ENCODE measurements at places on chromosomes 6 and 20.
A peak's percentile ranks its signal among the peaks of the same experiment; 100 is the strongest.

DNA sequence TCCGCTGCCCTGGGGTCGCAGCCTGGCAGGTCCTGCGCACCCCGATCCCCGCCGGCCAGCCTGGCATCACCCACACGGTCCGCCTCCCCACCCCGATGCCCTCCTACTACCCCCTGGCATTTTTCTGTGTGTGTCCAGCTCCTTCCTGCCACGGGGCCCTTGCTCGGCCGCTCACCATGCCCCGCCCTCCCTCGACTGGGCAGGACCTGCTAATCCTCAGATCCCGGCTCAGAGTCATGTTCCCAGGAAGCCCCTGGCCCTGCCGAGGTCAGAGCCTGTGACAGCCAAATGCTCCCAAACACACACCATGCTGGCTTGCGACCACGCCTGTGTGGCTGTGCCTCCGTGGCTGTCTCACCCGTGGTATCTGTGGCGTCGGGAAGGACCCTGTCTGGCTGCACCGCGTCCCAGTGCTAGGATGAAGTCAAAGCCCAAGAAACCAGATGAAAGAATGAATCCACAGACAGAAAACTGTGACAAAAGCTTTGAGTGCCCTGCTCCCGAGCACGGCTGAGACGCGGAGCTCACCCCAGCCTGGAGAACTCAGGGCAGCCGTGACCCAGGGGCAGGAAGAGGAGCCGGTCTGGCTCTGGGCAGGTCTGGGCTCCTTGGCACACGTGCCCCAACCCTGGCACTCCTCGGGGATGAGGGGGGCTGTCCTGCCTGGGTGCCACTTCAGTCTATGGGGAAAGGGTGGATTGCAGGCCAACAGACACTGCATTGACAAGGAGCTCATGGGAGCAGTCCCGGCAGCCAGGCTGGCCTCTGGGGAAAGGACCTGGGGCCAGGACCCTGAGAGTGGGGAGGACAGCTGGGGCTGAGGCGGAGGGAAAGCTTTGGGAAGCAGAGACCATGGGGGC lies 20.8 kb upstream of the SLCO4A1 start:
- no peak for DNase-seq

- no peak for DNase-seq
Observed at GRCh38 chr6:82131441-82131840, 116.1 kb downstream of the IBTK start.

DNA sequence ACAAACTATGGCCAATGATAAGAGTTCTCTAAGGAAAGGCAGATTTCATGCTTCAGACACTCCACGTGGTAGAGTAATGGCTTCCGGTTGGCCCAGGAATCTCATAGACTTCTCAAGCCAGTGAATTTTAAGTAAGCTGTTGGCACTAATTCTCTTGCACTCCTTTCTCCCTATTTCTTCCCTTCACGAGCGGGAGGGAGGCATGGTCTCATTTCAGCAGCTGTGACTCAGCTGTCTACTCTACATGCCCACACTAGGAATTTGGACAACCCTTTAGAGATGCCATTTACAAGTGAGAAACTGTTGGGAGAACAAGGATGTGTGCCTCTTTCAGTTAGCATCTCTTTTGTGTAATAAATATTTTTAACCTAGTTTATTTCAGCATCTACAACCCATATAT lies 107.7 kb downstream of the PTPRK start:
- DNase-seq = no peak

GRCh38 chr6:106692112-106692818 lies 62.9 kb downstream of the QRSL1 start:
- no peak for DNase-seq

GRCh38 chr6:45707176-45707575 lies 308.5 kb downstream of the CLIC5 start:
- DNase-seq = no peak

DNA sequence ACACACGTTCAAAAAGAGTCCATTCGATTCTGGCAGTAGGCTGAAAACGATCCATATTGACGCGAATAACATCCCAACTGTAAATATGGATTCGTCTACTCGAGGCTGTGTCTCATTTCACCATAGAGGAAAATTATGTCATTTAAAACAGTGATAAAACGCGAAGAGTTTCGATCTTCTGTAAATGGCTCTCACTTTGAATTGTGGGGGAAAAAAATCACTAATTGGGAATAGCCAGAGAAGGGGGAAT lies 845 bp upstream of the MARCKS start:
- no peak for DNase-seq

DNA sequence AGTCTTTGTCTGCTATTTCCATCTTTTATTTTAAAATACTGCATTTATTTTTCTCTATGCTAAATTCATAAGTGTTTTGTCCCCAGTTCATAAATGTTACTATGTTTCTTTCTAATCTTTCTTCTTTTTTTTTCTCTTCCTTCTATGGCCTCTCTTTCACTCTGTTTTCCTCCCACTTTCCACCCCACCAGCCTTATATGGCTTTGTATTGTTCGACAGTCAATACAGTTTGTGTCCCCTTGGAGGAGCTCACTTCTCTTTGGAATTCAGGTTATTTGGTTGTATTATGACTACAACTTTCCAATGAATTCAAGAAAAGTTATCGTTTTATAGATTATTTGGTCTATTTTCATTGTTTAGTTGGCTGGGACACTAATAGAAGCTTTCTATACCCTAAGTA lies 393.5 kb downstream of the NKAIN2 start:
- DNase-seq = no peak

DNA sequence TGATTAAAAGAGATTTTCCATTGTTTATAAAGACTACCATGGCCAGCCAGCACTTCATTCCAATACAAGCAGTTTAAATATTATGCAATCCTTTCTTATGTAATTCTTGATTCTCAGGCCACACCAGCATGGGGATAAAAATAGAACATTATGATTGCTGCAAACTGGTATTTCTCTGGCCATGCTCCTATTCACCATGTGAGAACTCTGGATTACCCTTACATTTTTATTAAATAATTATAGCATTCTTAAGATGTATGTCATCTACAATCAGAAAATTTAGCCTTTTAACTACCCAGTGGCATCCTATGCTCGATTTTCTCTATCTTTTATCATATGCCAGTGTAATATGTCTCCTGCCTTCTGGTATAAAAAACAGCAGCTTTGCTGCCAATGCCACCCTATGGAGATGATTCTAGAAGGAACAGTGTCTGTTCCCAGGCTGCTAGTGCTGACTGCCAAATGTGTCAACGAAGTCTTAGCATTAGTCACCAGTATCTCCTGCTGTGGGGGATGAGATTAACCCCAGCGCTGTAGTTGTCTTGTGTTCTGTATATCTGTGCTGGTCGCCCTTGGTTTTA lies 501.4 kb downstream of the BCKDHB start:
- peak; percentile 41 for DNase-seq

DNA sequence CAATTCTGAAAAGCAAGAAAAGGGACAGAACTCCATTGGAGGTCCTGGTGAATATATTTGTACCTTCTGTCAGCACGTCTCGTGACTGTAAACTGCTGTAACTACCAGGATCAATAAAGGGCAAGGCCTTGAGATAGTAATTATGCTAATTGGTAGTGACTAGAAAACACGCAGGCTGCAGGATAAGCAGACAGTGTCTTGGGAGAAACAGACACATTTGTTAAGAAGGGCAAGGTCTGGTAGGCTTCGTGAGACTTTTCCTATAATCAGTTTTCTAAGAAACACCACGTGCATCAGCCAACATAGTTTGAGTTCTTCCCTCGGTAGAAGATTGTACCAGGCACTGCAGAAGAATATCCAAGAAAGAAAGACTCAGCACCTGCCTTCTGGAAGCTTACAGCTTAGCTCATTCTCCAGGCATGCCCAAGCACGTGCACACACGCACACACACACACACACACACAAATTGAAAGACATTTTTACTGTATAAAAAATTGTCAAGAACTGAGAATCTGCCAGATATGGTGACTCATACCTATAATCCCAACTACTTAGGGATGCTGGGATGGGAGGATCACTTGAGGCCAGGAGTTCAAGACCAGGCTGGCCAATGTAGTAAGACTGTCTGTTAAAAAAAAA lies 167.0 kb upstream of the SASH1 start:
- no peak for DNase-seq

DNA sequence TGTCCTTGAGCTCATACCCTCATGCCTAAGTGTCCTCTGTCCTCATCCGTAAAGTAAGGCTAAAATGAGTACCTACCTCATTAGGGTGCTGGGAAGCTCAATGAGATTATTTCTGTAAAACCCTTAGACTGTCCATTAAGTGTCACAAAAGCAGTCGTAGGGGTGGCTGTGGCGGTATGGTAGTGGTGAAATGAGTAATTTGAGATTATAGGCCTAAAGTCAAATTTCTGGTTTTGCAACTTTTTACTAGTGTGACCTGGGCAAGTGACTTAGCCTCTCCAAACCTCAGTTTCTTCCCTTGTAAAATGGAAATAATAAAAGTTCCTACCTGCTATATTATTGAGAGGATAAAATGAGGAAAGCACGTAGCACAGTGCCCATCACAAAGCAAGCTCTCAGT lies 148.2 kb upstream of the AKAP12 start:
- no peak for DNase-seq

DNA sequence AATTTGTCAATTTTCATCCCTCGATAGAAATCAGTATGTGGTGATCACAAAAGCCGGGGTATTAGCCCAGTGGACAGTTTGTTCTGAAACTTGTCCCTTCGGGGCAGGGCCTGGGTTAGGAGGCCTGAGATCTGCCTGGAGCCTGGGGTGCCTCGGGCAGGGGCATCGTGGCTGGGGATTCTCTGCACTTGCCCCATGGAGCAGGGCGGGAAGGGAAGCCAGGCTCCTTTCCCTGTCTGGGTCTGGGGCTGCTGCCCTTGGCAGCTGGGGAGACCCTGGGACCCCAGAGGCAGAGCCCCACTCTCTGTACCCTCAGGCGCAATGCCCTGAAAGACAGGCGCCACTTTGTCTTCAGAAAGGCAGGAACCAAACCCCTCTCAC lies 27.4 kb downstream of the NTSR1 start:
- no peak for DNase-seq

DNA sequence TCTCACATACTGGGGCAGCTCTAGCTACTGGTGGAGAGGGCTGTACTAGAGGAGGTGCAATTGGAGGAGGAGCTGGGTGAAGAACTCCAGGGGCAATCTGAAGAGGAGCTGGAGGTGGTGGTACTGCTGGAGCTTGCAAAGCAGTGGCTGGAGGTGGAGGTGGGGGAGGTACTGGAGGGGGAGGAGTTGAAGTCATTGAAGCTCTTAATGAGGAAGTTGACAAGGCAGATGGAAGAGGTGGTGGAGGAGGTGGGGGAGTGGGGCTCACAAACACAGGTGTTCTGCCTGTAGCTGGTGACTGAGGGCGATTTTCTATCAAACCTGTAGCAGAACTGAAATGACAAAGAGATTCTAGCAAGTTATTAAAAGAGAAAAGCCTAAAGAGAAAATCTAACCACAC lies 77.6 kb downstream of the WASF1 start:
- no peak for DNase-seq

DNA sequence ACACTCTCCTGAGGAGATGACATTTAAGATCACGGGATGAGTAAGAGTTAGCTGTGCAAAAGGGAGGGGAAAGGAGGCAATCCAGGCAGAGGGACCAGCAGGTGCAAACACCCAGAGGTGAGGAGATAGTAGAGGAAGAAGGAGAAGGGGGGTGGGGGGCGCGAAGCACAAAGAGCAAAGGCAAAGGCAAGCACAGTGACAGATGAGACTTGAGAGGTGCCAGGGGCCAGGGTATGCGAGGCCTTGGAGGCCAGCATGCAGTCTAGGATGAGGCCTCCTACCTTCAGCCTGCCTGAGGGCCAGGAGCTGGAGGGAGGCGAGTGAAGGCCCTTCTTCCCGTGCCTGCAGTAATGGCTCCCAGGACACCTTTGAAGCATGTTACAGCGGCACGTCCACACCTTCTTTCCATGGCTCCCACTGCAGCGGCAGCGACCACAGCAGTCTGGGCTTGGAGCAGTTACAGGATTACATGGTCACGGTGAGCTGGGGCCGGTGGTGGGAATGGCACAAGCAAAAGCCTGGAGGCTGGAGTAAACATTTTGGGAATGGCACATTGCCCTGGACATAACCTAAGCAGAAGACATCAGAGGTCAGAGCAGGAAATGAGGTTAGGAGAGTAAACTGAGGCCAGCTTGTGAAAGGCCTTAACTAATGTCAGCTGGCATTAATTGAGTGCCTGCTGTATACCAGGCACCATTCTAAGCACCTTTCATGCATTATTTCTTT lies 18.6 kb downstream of the CCM2L start:
- DNase-seq = no peak

- DNase-seq = peak; percentile 81
Observed at GRCh38 chr20:50913690-50914375, 17.4 kb downstream of the ADNP start.

GRCh38 chr6:168196385-168196860 lies 117.4 kb upstream of the FRMD1 start:
- no peak for DNase-seq

DNA sequence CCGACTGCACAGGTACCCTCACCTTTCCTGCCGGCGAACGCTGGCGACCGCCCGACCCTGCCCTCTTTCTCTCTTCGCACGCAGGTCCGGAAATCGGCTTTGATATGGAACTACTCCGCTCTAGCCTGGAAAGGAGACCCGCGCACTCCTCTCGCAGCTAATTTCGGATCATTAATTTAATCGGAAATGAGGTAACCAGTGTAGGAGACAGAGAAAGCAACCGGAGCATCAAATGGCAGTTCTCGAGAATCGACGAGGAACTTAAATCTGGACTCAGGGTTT lies 949 bp upstream of the ATXN1 start:
- DNase-seq = peak; percentile 60

GRCh38 chr20:51424270-51425117 lies 118.0 kb downstream of the NFATC2 start:
- DNase-seq = no peak

- DNase-seq = no peak
Observed at GRCh38 chr6:144298194-144298593, 13.1 kb downstream of the UTRN start.

GRCh38 chr6:2103765-2104523 lies 141.5 kb downstream of the GMDS start:
- DNase-seq = peak; percentile 56

DNA sequence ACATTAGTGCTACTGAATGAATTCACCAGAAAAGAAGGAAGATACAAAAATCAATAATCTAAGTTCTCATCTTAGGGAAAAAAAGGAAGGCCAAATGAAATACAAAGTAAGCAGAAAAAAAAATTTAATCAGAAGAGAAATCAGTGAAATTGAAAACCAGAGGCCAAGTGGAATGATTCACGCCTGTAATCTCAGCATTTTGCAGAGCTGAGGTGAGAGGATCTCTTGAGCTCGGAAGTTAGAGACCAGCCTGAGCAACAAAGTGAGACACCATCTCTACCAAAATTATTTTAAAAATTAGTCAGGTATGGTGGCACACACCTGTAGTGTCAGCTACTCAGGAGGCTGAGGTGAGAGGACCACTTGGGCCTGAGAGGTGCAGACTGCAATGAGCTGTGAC lies 21.2 kb upstream of the ASF1A start:
- no peak for DNase-seq

GRCh38 chr6:97819710-97820109 lies 536.7 kb upstream of the MMS22L start:
- no peak for DNase-seq

- no peak for DNase-seq
Observed at GRCh38 chr6:124522335-124522734, 439.9 kb upstream of the RNF217 start.
